ENCODE measurements at places on chromosomes 2 and 18. TPM values are rescaled to one million over a fixed set of nuclear protein-coding genes. Genes with fewer than 3 reads are reported as not detected.

Gene DIPK1C
- total RNA-seq = 1.5 TPM

Gene RUFY4
- total RNA-seq = not detected

Gene ERBB4
- total RNA-seq = 3.3 TPM

Gene CD8B2
- total RNA-seq = not detected

Gene UGT1A9
- not detected for total RNA-seq
